ENCODE measurements at places on chromosomes 1 and 21. TPM values are rescaled to one million over a fixed set of nuclear protein-coding genes. Genes with fewer than 3 reads are reported as not detected.

The CDA gene
- total RNA-seq = 0.92 TPM

The FAM72D gene
- total RNA-seq = 0.36 TPM

The CFAP126 gene
- not detected for total RNA-seq

The MYCL gene
- total RNA-seq = 0.33 TPM

The NR0B2 gene
- not detected for total RNA-seq

The PCSK9 gene
- total RNA-seq = 0.85 TPM

The KNCN gene
- not detected for total RNA-seq

The HRNR gene
- not detected for total RNA-seq

The PTGER3 gene
- 2.8 TPM for total RNA-seq

The HES2 gene
- 0.59 TPM for total RNA-seq

The AMY1C gene
- not detected for total RNA-seq

The TAS1R3 gene
- total RNA-seq = 0.26 TPM

The MIXL1 gene
- not detected for total RNA-seq

The GNAT2 gene
- 0.33 TPM for total RNA-seq

The CENPL gene
- 12.5 TPM for total RNA-seq

The TRIM33 gene
- total RNA-seq = 28.6 TPM

The LCE1D gene
- total RNA-seq = not detected

The CFAP74 gene
- not detected for total RNA-seq

The TRABD2B gene
- total RNA-seq = 0.59 TPM

The L1TD1 gene
- total RNA-seq = 0.13 TPM

The SPRR5 gene
- not detected for total RNA-seq

The FNBP1L gene
- 8.7 TPM for total RNA-seq

The HOOK1 gene
- not detected for total RNA-seq

The NUP133 gene
- 34.7 TPM for total RNA-seq

The LAX1 gene
- 0.10 TPM for total RNA-seq

The CD1B gene
- not detected for total RNA-seq

The ACTL8 gene
- total RNA-seq = 0.07 TPM

The MFAP2 gene
- total RNA-seq = 39.9 TPM

The SHISA4 gene
- 27.0 TPM for total RNA-seq

The IGSF3 gene
- 0.26 TPM for total RNA-seq

The S100A5 gene
- total RNA-seq = 0.26 TPM

The RIMS3 gene
- total RNA-seq = 0.86 TPM

The MRPL20 gene
- total RNA-seq = 66.3 TPM

The NCMAP gene
- total RNA-seq = not detected

The NFASC gene
- 47.6 TPM for total RNA-seq

The MROH9 gene
- 0.39 TPM for total RNA-seq

The TEX35 gene
- total RNA-seq = not detected

The OR10R2 gene
- not detected for total RNA-seq

The PTPRU gene
- total RNA-seq = 32.7 TPM
